ENCODE measurements at places on chromosomes 7 and 10. TPM values are rescaled to one million over a fixed set of nuclear protein-coding genes. Genes with fewer than 3 reads are reported as not detected.

DNA sequence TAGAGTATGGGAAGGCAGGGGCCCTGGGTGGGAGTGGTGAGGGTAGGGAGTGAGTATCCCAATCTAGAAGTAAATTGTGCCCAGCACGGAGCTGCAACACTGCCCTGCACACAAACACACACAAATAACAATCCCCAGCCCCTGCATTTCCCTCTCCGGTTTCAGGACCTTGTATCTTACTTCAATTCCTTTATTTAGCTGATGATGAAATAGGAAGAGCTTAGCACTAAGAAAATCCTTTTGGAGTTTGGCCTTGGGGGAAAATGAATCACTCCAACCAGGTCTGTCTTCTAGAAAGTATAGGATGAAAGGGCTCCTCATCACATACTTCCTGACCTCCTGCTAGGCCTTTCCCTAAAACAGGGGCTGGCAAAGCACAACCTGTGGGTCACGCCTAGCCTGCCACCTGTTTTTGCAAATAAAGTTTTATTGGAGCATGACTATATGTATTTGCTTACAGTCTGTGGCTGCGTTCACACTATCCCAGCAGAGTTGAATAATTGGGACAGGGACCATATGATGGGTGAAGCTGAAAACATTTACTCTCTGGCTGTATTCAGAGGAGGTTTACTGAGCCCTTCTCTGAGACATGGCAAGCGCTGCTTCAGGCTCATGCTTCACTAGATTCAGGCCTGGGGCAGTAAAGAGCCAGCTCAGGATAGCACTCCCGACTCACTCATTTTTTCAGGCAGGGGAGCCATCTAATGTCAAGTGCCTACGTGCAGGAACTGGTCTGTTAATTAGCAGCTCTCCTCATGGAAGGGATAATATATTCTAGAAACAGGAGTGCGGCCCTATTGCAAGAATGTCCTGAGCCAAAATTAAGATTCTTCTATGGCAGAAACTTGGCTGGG lies 111.0 kb downstream of the EGFR start:
- DNase-seq = no peak

- DNase-seq = no peak
Observed at GRCh38 chr10:108037061-108037460, 872.6 kb upstream of the SORCS1 start.

DNA sequence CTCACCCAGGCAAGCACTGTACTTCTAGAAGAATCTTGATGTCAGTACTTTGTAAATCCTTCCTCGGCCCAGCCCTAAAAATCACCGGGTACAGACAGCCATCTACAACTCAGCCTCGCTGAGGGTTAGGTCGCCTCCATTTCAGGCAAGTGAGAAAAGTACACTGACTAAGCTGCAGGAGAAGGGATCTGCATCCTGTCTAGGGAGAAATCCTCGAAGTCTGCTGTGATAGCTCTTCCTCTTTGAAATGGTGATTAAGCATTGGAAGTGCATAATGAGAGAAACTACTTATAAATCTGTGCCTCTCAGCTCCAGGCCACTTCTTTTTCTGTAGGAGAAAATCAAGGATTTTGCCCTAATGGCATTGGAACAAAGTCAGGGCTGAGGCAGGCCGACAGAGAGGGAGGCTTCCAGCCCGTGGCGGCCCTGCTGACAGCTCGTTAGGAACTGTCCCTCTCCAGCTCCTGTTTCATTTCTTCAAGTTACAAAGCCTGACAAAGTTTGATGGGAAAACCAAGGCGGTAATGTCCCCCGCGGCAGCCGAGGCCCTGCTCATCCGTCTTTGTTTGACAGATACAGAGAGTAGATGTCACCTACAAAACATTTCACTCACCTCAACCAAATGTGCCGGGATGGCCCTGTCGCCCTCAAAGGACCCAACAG lies 14.1 kb upstream of the GOT1 start:
- DNase-seq = no peak

TMEM236 gene
- 0.11 TPM for total RNA-seq

All from pulmonary artery endothelial cell (primary cell).